Stimulated activated CD4-positive, alpha-beta T cell treated with anti-CD3 and anti-CD28 coated beads, Interleukin-1b, Interleukin-23, amount 100 ng/mL, for 24 hours (primary cell): ENCODE measurements at places on chromosomes 12 and 14.

DNA sequence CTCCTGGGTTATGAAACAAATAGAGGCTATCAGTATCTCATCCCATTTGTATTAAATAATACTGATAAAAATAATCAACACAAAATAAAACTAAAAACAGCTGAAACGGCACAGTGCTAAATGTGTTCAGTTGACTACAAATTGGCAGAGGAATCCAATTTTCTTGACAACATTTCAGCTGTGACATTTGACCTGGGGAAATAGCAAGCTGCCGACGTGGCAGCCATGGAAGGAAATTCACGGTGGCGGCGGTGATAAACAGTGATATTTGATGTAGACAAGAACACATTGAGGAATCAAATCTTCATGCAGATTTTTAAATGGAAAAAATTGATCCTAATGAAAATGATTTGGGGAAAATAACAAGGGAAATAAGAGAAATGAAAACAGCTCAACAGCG lies 159.1 kb upstream of the RTL1 start:
- DNase-seq, result no peak

GRCh38 chr12:72189266-72189665 lies 82.9 kb upstream of the TRHDE start:
- DNase-seq, result no peak

GRCh38 chr12:70177631-70178030 lies 65.6 kb upstream of the CNOT2 start:
- no peak for DNase-seq

DNA sequence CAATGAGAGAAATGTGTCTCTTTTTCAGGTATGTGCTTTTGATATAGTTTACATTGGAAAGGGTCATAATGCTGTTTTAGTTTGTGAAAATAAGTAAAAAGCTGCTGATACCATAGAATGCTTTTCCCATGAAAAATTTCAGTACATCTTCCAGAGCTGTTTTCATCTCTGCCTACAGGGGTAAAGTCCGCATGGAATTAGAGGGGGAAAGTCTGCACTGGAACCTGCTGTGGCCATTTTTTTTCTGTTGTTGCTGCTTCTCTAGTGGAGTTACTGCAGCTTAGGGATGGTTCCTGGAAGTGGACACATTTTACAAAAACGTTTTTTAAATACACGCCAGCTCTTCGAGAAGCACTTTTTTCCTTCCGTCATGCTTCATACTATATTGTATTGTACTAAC lies 81.3 kb downstream of the VEZT start:
- no peak for DNase-seq

DNA sequence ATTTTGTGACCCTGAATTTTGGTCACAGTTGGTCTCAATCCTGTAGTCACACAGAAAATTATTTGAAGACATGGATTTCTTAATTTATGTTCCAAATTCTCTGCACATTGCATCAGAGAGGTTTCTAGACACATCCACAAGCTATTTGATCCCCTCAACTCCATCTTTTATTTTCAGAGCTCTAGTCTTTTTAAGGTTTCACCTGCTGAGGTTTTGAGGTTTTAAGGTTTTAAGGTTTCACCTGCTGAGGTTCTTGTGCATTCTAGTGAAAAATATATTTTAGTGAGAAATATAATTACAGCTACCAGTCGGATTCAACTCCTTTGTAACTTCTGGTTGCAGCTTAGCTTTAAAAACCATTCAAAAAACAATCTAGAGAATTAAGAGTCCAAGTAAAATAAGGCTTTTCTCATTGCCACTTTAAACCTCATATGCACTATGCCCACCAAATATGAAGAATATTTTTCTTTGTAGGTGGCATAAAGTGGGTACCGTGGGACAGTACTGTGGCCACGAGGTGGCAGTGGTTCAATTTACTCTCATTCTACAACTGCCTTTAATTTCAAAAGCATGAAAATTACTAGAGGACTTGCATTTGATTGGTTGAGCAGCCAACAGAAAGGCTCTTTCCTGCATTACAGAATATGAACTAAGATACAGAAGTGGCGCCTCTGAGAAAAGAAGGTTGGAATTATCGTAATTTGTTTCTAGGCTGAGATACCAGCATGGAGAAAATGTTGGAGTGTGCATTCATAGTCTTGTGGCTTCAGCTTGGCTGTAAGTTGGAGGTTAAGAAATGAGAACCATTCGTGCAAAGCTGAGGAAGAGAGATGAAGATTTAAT lies 366.5 kb upstream of the OR4E1 start:
- no peak for DNase-seq
